ENCODE measurements at places on chromosomes 5 and 9. TPM values are rescaled to one million over a fixed set of nuclear protein-coding genes. Genes with fewer than 3 reads are reported as not detected.

ZFP37 gene
- 2.9 TPM for total RNA-seq

ENHO gene
- total RNA-seq, result 13.9 TPM

GRCh38 chr5:45862763-45863162 lies 166.6 kb upstream of the HCN1 start:
- no peaks in the 10 kb centered on the region for H3K4me1 ChIP-seq
- H3K27me3 ChIP-seq, result no peaks in the 10 kb centered on the region
- H3K4me3 ChIP-seq, result no peak overlapping the region

DNA sequence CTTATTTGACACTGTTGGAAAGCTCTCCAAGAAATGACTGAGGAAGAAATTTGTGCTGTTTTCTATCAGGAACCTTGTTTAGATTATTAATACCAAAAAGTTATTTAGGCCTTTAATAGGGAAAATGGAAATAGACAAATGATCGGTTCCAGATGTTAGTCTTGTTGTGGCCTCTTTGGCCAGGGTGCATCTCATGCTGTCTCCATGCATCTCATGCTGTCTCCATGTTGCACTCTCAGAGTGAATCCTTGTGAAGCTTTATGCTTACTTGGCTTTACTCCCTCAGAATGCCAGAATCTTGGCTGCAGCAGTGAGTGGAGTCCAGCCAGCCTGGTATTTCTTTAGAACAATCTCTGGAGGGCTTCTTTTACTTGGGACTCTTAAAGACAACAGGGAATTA lies 185.5 kb downstream of the ARHGAP26 start:
- H3K4me3 ChIP-seq, result no peak overlapping the region
- H3K27me3 ChIP-seq, result no peaks in the 10 kb centered on the region
- DNase-seq, result no peak
- no peaks in the 10 kb centered on the region for H3K36me3 ChIP-seq
- no peak overlapping the region for H3K27ac ChIP-seq

DNA sequence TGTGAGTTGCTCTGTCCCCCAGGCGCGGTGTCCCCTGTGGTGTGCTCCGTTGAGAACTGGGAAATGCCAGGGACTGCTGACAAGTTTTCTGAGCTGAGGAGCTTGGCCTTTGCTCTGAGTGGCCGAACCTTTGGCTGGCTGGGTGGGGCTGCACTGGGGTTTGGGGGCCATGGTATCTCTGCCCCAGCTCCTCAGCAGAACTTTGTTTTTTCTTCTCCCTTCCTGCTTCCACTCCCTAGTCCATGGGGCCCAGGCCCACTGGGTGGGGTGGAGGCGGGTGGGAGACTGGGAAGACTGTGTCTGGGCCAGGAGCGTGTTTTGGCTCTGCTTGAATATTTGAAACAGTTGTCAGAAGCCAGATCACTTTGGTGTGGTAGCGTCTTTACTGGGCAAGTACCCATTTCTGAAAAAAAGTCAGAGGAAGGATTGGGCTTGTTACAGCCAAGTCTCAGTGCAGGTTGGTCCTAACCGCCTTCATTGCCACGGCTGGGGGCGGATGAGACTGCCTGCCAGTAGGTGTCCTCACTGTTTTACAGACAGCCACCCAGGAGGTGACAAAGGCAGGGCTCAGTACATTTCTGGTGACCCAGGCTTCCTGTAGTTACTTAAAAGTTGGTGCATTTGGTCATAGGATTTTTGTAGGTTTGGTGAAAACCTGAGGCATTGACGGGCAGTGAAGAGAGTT lies 92.7 kb downstream of the DAB2IP start:
- no peaks in the 10 kb centered on the region for H3K27me3 ChIP-seq
- peak overlapping the region; percentile 38 for H3K4me3 ChIP-seq
- H3K27ac ChIP-seq, result peak overlapping the region; percentile 95
